ENCODE measurements at places on chromosomes 4 and X.

DNA sequence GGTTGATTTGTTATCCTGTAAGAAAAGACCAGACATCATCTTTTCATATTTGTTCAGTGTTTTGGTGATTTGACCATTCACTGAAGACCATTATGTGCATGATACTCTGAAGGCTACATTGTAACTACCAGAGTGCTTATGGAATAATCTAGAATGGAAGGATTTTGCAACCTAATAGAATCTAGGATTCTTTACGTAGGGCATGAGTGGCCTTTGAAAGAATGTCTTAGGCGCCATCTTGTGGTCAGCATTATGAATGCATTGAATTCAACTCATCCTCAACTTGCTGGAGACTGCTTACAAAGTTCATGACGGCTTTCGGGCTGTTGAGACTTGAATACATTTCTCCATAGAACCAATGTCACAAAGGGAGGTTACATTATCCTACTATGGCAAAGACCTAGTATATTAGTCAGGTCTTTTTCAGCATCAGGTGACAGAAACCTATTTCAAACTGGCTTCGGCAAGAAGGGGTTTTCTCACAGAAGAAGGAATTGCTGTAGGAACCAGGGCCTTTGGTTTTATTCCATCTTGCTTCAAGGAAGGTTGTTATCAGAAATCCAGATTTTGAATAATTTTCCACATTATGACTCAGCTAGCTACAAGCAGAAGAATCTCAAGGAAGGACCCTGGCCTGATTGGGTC, 104.1 kb downstream of the GPAT3 start:
- DNase-seq = peak; percentile 54

- no peak for DNase-seq
These were observed 902 bp upstream of the LARP1B start for GRCh38 chr4:128060121-128060698.

- DNase-seq = peak; percentile 60
These were observed 325.6 kb downstream of the CAMK2D start for GRCh38 chr4:113435893-113436292.

DNA sequence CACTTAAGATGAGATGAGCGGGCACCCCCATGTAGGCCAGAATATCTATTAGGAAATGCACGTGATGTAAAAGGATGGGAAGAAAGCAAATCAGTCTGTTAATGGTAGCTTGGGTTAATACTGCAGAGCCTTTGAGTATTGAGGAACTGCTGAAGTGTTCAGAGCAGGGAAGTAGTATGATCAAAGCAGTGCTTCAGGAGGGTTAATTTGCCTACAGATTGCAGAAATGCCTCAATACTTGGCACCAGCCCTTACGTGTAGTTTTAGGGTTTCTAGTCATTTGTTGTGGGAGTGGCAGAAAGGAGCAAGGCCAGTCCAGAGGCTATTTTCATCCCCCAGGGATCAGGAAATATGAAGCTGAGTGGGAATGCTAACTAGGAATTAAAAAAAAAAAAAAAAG, 19.7 kb downstream of the ZFX start:
- DNase-seq = no peak

DNA sequence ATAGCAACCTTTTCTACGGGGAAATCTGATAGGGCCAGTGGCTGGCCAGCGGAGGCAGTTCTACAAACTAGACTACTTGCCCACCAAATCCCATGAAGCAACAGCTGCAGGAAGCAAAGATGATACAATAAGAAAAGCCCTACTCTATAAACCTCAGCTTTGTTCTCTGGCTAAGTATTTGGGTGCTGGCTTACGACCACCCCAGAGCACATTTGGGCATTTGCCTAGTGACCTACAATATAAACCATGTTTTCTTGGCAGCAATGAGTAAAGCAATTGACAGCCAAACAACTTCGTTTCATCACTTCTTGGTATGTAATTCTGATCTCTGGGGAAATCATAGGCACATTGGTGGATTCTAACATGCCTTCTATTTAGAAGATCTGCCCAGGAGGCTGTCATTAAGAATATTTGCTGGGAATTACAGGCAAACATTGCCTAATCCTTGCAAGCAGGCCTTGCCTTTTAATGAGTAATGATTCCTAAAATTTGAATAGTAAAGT, 7.5 kb upstream of the LHFPL1 start:
- DNase-seq = no peak

GRCh38 chr4:68865188-68865638, 49.4 kb downstream of the UGT2B10 start:
- DNase-seq = no peak

- DNase-seq = no peak
These were observed 139.9 kb upstream of the SLC4A4 start for GRCh38 chr4:71198958-71199357.

- DNase-seq = no peak
These were observed 369.8 kb downstream of the UNC5C start for GRCh38 chr4:95178938-95179337.

GRCh38 chr4:30641345-30641744, 78.8 kb upstream of the PCDH7 start:
- no peak for DNase-seq

DNA sequence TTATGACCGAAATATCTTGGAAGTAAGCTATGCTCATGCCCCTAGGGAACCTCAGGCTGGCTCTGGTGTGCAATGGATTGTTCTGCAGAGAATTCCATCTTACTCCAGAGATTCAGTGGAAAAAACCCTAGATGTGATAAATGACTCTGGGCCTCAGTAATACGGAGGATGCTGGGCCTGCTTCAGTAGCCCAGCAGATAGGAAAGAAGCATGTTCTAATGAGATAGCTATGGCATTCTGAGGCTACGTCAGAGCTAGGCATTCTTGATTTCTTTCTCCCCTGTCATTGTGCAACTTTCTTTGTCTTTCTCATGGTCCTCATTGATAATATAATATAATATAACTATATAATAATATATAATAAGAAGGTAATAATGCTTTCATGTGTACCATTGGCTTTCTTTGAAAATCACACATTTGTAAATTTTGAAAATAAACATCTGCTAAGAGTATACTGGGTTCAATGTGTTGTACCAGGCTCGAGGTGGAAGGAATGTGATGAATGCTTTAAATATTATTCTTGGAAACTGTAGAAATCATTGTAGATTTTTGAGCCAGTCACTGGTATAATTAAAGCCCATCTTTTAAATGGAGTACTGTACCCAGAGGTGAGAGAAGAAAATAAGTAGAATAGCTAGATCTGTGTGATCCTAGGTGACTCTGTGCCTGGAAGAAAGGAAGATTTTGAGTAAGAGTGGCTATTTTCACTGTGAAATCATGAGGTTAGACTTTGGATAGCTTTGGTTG, 152.0 kb downstream of the IL15 start:
- DNase-seq = no peak

DNA sequence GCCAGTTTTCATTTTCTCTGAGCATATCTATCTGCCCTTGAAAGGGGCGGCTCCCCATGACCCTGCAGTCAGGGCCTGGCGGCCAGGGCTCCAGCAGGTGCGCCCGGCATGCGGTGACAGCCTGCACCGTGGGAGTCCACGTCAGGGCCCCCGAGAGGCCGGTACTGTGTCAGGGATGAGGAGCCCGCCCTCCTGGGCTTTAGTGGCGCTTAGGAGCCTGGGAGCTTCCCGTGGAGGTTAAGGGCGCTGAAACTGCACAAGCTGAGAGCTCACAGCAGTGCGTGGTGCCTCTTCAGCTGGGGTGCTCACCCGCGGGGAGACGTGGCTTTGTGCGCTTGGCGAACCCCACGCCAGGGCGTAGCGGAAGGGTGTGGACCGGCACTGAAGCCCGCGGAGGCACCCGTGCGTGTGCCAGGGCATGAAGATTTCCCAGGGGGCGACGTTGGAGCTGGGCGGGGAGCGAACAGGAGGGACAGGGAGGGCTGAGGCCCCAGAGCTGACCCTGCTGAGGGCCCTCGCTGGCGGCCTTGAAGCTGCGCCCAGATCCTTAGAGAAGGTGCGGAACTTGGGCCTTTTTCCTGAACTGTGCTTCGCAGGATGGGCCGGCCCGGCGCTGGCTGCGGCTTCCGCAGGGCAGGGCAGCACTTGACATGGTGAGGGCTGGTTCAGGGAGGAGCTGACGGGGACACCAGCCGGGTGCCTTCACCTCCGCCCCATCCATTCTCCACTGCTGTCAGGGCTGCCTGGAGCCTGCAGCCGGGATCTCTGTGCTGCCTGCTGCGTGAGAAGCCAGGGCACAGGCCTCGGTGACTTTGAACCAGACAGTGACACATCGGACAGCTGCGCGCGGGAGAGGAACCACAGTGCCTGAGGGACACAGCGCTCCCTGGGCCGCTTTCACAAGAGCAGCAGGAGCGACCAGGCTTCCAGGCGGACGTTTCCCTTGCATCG, 32.9 kb downstream of the HTT-AS start:
- DNase-seq = peak; percentile 48

DNA sequence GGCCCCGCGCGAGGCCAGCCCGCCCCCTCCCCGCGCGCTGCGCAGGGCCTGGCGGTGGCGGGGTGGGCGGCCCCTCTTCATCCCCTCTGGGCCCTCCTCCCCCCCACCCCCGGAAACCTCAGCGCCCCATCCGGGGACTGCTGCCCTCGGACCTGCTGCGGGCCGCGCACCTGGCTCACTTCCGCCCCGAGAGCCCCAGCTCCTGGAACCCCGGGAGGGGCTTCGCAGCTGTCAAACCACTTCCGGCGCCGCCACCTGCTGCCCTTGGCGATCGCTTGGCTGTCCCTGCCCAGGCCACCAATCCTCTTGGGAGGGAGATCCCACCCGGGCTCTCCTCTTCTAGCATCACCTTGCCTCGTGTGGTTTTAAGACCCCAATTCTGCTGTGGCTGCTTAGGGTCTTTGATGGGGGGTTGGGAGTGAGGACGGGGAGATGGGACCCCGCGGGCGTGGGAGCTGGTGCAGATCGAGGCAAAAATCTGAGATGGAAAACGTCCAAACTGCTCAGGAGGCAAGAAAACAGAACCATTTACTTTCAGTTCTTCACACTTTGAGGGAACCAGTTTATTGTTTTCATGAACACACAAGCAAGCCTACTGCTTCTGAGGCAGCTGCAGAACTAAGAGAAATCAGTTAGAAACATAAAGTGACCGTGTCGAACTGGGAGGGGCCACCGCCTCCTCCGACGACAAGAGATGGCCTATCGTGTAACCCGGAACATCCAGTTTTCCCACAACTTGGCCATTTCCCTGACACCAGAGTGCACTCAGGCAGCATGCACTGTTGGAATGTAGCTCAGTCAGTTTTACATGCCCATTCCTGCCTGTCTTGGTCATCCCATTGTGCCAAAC, 754 bp downstream of the MTMR1 start:
- peak; percentile 27 for DNase-seq

- no peak for DNase-seq
These were observed 35.5 kb upstream of the GLRB start for GRCh38 chr4:157040405-157040804.

- no peak for DNase-seq
These were observed 59.2 kb downstream of the CPZ start for GRCh38 chr4:8651661-8652180.

GRCh38 chr4:57103051-57103450, 7.1 kb downstream of the IGFBP7 start:
- peak; percentile 55 for DNase-seq

DNA sequence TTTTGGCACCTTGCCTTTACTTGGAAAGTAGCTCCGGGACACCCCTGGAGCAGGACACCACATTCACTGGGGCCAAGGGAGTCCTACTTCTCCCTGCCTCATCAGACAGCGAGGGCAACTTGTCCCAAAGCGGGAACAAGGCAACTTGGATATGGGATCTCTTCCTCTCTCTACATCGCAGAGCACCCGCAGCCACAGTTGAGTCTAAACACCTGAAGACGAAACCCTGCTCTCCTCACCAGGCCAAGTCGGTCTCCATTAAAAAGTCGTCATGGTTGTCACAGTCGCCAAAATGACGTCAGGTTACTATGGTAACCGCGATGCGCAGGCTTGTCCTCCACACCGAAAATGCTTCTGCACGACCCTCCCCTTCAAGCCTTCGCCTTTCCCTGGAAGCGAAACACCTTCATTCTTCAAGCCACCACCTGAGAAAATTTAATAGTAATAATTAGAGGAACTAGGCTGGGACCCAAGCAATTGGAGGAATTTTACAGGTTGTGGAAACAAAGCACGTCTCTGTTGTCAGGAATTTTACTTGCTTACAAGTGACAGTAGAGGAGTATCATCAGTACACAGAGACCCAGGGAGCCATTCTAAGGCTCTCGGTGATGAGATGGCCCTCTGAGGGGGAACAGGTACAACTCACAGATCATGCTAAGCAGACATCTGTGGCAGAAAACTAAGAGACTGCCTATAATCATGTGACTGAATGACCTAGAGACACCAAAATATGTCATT, 30.5 kb upstream of the TCEAL4 start:
- peak; percentile 41 for DNase-seq

GRCh38 chrX:37690119-37690518, 4.5 kb downstream of the XK start:
- no peak for DNase-seq

DNA sequence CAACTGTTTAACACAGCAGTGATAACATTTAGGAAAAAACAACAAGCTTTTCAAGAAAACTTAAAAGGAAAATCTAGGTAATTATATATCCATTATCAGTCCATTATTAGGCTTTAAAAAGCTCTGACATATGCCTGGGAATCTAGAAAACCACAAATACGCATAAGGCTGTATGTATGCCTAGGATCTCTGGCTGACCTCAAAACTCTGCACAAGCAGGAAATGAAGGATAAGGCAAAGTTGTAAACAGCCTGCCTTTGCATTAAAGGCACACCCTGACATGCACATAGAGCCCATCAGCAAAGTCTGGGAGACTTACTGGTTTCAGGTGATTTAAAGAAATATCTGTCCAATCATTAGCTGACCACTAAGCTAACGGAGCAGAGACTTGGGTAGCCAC, 14.0 kb downstream of the TIMP1 start:
- no peak for DNase-seq

- DNase-seq = no peak
These were observed 95.4 kb downstream of the NAF1 start for GRCh38 chr4:163071308-163071707.

- DNase-seq = no peak
These were observed 19.5 kb upstream of the PGRMC2 start for GRCh38 chr4:128307123-128307571.

DNA sequence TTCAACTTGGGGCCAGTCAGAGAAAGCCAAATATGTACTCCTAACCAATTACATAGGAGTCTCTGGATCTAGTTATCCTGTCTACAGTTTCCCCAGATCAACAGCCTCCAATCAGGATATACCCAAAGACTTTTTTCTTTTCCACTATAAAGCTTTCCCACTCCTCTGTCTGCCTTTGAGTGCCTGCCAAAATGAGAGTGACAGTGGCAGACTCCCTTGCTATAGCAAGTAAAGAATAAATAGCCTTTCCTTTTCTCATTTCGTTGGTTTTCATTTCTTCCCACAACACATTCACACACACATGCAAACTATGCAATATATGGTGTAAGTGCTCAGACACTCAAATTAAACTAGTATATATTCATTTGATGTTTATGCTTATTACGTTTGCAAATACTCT, 302.4 kb upstream of the TACR3 start:
- DNase-seq = no peak

DNA sequence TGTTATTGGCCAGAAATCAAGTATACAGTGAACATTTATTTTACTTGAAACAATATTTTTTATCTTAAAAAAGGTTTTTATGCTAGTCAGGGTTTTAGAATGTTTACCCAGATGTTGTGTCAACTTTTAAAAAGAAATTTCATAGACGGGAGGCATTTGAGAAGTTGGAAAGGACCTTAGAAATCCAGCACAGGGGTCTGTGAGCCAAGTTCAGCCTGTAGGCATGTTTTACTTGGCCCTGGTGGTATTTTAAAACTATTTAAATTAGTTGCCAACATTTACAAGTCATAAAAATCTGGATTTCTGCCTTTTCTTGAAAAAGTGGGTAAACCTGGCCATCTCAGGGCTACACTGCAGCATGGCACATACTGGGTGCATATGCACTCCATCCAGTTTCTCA, 25.5 kb upstream of the FHL1 start:
- DNase-seq = no peak
